ENCODE measurements at places on chromosomes 11 and 22.

- DNase-seq, result no peak
These were observed 185.4 kb downstream of the AASDHPPT start for GRCh38 chr11:106262852-106263251.

GRCh38 chr11:123594188-123594901, 60.1 kb downstream of the SCN3B start:
- DNase-seq, result no peak

DNA sequence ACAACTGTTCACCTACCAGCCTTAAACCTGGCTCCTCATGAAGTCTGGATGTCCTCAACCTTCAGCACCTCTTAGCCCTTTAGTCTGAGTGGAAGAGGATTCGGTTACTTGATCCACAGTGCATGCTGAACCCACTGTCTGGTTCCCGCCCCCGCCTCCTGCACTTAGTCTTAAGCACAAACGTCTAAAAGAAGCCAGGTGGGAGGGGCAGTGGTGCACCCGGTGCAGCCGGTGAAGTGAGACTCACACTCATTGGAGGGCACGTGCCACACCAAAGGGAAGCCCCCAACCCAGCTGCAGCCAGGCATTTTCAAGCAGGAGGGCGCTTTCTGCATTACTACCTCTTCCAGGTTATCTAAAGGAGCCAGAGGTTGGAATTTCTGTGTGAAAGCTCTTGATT, 146.8 kb downstream of the COMMD9 start:
- DNase-seq, result no peak

DNA sequence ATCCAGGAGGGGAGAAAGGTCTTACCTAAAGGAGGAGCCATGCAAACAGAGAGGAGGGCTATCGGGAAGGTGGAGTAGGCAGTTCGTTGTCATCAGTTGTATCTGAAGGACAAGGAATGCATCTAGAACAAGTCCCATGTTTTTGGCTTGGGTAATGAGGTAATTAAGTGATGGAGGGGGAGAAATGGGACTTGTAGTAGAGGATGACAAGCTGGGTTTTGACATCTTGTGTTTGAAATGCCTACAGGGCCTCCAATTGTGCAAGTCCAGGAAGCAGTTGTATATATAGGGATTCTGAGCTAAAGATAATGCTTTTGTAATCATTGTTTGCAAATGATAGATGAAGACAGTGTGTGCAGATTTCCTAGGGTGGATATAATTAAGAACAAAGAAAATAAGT, 622.8 kb downstream of the NTM start:
- no peak for DNase-seq

DNA sequence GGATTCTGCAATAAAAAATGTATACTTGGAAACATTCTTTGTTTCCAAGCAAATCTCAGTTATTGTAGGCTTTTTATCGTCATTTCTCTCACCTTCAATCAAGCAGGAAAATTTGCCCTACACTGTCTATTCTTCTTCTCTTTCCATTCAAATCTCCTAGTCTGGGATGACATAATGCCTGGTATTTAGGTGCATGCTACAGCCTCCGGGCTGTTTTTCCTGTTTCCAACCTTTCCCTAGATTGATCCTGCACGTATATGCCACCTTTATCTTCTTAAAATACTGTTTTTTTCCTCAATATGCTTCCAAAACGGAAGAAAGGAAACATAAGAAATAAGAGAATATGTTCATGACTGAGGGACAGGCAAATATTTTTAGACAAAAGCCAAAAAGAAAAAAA, 249.1 kb upstream of the UBASH3B start:
- DNase-seq, result no peak

DNA sequence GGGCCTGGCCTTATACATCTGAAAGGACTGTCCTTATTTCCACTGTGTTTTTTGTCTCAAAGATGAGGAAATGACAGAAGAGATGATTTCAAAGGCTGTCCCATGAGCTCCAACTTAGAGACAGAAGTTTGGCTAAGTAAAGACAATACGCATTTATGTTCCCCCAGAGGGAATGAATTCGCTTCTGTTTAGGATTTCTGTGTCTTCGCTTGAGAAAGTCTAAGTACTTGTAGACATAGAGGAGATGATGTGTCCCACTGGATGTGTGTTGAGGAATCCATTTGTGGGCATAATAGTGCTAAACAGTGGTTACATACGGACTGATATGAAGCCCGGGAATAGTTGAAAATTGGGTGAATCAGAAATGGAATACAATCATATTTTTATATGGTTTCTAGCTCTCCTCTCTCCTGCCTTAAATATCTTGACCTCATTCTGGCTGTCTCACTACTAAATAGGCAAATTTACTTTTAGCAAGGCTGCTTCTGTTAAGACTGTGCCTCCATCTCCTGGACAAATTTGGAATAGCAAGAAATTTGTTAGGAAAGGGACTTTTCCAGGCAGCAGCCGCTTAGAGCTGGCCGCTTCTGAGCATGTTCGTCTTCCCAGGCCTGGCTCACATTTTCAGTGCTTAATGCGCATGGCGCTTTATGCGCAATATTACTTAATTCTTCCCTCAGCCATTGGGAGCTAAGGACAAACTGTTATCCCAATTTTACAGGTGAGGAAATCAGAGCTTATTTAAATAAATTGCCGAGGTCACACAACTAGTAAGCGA, 1.9 kb upstream of the PEX26 start:
- DNase-seq, result peak; percentile 68

DNA sequence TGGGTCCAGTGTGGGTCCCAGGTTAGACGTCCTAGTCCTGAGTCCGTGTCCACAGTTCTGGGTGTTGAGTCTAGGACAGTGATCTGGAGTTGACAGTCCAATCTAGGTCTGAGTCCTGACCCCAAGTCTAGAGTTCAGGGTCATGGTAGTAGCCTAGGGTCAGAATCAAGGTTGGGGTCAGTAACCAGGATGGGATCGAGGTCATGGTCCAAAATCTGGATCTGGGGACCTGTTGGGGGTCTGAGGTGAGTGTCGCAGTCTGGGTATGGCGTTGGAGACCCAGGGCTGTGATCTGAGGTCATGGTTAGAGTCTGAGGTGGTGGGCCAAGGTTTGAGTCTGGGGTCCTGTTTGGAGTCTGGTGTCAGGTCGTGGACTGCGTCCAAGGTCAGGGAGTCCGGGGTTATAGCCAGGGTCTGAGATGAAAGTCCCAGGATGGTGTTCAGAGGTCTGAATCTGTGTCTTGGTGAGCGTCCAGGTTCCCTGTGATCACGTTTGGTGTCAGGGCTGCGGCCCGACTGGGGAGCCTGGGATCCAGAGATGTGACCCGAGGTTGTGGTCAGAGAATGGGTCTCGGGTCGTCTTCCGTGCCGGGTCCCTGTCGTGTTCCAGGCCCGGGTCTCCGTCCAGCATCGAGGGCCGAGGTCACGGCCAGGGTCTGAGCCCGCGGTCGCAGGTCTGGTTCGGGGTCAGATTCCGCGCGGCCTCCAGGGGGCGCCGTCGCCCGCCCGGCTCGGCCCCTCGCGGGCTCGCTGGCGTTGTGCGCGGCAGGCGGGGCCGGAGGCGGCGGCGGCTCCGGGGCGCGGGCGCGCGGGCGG, 432 bp upstream of the GRK2 start:
- DNase-seq, result no peak

- no peak for DNase-seq
These were observed 792.6 kb upstream of the RAG2 start for GRCh38 chr11:37390576-37391083.

DNA sequence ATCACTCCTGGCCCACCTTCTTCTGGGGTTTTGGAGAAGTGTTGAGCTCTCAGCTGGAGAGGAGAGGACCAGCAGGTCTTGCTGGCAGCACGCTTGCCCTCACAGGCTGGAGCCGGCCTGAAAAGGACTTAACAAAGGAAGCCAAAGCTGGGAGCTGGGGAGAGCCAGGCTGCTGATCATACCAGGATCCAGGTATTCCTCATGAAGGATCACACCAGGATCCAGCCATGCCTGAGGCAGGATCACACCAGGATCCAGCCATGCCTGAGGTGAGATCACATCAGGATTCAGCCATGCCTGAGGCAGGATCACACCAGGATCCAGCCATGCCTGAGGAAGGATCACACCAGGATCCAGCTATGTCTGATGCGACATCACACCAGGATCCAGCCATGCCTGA, 17.0 kb downstream of the MRGPRD start:
- no peak for DNase-seq

DNA sequence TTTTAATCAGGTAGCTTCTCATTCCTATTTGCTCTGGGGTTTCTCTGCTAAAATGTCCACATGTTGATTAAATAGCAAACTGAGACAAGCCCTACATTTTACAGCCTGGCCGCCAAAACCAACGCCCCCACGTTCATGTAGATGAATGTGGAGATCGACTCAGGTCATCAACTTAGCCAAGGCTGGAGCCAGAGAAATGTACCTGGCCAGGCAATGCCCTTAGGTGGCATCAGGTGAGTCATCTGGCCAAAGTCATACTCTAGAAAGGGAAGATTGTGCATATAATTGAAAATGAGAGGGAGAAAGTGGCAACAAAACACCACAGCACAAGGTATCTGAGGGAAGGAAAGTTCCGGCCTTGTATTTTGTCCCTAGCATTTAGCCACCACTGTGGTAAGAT, 37.1 kb upstream of the CCDC89 start:
- no peak for DNase-seq

- DNase-seq, result no peak
These were observed at the start of gene PLEKHA7 for GRCh38 chr11:17014321-17014832. TSS of gene PLEKHA7 (minus strand) at chr11:17014414. CDS start at chr11:17014401, 13 bp downstream.

DNA sequence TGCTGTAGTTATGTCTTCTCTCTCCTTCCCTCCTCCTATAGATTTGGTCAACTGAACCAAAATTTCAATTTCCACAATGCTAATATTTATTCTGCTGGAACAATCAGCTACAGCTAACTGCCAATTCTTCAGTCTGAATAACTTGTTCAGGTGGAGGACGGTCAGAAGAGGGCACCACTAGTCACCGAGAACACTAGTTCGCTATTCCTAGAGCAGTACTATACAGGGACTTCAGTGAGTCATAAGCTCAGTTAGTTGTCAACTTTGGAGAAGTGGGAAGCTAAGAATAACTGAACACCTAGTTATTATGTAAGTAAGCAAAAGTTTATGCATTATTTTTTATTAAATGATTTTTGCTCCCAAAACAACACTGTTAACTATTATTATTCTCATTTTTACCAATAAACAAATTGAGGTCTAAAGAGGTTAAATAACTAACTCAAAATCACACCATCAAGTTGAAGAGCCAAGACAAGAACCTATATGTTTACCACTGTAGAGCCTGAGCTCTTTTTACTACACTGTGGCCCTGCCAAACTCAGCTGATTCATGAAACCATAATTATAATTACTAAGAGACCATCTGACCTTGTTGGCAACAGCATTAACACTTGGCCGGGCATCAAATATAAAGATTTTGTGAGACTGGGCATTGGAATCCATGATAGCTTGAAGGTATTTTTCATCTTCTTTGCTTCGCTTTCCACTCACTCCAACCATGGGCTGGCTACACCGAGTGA, 59.0 kb downstream of the CEP57 start:
- DNase-seq, result no peak

- DNase-seq, result no peak
These were observed 198.5 kb upstream of the CTSC start for GRCh38 chr11:88535916-88536547.

DNA sequence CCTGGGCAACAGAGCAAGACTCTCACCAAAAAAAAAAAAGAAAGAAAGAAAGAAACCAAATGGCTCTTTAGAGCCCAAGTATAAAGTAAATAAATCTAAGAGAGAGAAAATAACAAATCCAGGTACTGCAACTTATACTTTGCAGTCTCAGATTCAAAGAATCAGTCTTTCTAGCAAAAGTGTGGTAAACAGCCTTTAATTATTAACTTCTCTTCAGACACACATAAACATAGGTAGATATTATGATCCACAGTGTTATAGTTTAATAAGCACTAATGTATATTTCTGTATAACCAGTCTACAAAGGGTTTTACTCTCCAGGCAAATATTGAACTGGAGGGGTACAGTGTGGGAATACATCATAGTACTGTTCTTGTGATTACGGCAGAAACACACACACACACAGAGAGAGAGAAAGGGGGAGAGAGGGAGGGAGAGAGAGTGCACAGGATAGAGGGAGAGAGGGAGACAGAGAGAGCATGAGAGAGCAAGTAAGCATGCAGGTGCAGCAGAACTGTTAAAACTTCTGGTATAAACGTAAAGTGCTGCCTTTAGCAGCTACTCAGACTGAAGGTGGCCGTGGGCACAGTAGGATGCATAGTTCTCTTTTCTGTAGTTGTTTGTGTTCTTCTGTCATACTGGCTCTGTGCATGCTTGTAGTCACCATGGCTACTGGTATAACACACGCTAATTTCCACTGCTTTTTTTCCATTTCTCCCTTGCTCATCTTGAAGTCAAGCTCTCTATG, 32.3 kb downstream of the MTMR2 start:
- DNase-seq, result no peak

GRCh38 chr22:37207981-37208380, 4.3 kb downstream of the SSTR3 start:
- no peak for DNase-seq

- DNase-seq, result no peak
These were observed 1.7 kb upstream of the CALCA start for GRCh38 chr11:14973621-14974514.

DNA sequence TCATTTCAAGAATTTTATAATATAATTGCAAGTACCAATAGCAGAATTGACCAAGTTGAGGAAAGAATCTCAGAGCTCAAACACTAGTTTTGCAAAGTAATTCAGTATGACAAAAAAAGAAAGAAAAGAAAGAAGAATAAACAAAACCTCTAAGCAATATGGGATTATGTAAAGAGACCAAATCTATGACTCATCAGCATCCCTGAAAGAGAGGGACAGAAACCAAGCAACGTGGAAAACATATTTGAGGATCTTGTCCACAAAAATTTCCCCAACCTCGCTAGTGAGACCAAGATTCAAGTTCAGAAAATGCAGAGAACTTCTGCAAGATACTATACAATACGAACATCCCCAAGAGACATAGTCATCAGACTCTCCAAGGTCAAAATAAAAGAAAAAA, 203.7 kb upstream of the DDI1 start:
- DNase-seq, result no peak

DNA sequence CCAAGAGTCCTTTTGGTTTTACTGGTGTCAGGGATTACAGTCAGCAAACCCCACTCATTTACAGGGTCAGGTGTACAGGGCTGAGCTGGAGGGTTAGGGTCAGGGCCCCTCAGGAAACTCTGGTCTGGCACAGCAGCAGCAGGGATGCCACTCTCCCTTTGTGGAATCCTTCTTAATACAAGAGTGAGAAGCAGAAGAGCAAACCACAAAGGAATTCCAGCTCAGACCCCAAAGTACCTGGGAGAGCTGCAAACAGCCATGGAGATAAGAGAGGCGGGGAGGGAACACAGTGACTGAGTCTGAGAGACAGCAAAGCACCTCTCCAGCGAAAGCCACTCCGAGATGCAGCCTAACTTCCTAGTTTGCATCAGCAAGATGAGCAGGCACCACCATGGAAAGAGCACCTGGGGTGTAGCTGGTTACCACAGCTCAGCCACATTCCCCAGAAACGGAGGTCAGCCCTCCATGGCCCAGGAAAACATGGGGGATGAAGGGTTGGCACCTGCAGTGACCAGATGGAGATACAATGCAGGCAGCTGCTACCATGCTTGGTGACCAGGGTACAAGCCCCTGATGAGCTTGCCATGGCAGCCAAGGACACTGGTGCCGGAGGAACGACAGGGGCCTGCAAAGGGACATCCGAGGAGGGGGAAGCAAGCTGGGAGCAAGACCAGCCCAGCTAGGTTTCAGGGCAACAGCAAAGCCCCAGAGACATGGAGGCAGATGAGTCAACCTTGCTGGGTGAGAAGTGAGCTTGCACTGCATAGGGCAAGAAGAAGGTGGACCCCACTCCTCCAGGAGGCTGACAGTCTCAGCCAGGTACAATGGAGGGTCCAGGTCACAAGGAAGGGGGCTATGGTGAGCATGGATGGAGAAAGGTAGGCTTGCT, 3.9 kb downstream of the BET1L start:
- DNase-seq, result no peak

GRCh38 chr11:86408845-86409244, 34.2 kb downstream of the CCDC81 start:
- no peak for DNase-seq

- DNase-seq, result no peak
These were observed 121.2 kb downstream of the IGLL1 start for GRCh38 chr22:23458663-23459541.

Data from GM12864 (cell line).